ENCODE measurements at places on chromosomes 7 and 10.

DNA sequence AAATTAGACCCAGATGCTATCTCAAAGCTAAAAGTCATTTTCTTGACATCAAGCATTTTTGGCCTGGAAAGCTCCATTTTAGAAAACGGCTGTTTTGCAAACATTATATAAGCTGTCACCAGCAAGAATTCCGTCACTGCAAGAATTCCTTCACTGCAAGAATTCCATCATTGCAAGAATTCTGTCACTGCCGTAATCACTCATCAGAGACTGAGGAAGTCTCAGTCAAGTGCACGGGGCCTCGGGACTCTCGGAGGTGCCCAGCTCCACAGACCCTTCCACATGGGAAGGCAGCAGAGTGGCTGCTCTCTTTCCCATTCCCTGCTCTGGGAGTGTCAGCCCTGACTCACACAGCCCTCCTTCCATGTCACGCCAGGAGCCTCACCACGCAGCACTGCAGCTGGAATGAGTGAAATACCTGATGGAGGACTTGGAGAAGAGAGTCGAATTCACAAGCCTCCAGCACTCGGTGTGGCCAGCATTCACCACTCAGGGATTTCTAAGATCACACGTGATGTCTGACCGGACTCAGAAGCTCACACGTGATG, 168.3 kb downstream of the PTPRN2 start:
- no peak for DNase-seq

DNA sequence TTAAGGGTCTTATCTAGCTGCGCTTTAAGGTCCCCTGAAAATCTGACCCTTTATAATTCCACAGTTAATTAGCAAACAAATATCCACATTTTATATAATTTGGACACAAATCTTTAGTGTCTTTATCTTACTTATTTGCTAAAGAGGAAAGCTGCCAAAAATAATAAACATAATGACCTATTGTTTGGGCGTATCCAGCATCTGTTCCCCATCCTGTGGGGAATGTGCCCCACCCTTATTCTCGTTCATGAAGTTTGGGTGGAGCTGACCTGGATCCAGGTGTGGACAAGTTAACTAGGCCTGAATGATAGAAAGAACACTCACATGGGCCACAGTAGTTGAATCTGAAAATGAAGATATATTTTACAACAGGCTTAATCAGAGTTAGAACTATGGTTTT, 218.3 kb downstream of the CRPPA start:
- no peak for DNase-seq

GRCh38 chr10:126705951-126706565, 35.6 kb upstream of the C10orf90 start:
- DNase-seq = no peak

DNA sequence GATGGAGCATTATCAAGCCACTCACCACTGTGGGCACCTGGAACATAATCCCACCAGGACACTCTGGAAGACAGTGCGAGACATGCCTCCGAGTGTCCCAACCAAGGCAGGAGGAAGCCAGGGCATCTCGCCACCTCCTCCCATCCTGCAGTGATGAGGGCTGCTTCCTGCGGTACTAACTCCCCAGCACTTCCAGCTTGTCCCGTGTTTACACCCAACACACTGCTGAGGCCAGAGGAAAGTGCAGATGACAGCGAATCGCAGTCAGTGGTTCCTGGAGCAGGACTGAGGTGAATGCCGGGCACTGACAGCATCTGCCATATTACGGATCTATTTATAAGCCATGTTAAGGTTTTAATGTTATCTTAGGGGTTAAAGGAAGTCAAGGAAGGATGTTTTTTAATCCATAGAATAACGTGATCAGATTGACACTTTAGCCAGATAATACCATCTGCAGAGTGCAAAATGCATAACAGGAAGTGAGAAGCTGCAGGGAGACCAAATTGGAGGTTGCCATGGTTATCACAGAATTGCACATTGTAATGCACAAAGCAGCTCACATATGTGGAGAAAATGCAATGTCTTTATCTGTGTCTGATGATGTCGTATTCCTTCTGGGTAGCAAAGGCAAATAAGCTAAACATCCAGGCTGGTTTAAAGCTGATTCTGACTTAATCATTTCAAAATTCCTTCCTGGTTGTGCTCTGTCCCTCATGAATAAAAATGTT, 314.1 kb upstream of the C7orf33 start:
- no peak for DNase-seq

GRCh38 chr7:152050547-152050971, 25.1 kb downstream of the GALNT11 start:
- no peak for DNase-seq

- DNase-seq = no peak
Measured at GRCh38 chr10:22711373-22711772, 3.0 kb downstream of the PIP4K2A start.

DNA sequence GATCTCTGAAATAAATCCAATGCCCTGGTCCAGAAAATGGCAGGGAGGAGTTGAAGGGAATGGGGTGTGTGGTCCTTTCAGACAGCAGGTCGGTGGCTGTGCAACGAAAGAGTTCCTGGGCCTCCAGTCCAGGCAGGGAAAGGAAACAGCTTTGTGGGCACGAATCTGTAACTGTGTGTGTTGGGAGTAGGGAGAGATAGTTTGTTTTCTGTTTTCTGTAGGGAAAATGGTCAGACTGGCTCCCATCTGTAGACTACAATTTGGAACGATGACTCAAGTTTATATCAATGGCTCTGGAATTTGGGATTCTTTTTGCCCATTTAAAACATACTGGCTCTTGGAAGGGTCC, 2.6 kb upstream of the HOXA9 start:
- no peak for DNase-seq

DNA sequence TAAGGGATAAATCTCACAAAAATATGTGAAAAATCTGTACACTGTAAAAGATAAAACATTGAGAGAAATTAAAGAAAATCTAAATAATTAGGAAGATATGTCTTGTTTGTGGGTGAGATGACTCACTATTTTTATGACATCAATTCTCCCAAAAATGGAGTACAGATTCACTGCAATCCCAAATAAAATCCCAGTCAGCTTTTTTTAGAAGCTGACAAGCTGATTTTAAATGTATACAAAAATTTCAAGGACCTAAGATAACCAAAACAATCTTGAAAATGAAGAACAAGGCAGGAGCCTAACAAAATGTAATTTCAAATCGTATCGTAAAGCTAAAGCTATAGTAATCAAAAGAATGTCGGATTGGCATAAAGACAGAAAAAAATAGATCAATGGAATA, 458.1 kb downstream of the GRID1 start:
- no peak for DNase-seq

DNA sequence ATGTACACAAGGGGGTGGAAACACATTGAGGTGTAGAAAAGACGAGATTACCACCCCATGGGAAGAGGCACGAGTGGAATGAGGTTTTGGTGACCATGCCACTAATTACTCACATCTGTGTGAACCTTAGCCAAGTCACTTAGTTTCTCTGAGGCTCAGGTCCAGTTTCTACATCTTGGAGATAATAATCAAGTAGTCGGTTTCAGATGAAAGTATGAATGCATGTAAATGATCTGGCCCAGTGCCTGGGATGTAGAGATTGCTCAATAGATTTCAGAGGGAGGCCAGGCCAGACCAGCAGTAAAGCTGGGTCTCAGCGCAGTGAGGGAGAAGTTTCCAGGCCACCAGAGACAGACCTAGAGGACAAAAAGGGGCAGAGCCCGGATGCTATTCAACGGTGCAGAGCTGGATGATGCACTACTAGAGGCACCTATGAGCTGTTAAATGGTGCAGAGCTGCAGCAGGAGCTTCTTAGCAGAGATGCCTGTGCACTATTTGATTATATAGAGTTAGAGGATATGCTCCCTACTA, 725.1 kb downstream of the GRID1 start:
- DNase-seq = no peak

DNA sequence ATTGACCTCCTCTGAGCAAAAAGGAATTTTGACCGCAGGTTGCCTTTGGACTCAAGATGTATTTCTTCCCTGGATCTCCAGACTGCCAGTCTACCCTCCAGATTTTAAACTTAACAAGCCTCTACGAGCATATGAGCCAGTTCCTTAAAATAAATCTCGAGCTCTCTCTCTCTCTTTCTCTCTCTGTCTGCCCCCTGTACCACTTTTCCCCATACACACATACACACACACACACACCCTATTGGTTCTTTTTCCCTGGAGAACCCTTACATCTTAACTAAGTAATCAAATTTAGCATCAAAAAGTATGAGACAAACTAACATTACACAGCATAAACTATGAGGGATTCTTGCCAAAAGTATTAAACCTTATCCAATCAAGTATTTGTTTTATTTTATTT, 11.4 kb downstream of the BCAP29 start:
- DNase-seq = no peak

- DNase-seq = no peak
Measured at GRCh38 chr10:59047957-59048618, 128.4 kb upstream of the PHYHIPL start.

DNA sequence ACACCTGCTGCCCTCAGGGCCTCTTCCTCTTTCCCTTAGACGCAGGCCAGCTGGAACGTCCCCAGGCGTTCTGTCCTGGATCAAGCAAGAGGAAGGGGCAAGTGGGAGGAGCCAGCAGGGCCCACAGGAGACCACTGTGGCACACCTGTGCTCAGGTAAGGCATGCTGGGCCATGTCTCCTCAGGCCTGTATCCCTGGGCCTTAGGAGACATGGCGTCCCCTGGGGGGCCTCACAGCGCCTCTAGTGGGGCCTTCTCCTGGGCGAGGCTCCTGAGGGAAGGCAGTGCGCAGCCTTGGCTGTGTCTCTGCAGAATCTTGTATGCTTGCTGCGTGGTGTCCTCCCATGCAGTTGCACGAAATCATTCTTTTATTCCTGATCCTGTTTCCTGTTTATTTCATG, 31.3 kb downstream of the ZNF783 start:
- DNase-seq = no peak

- DNase-seq = no peak
Measured at GRCh38 chr7:26948617-26949118, 84.3 kb upstream of the SKAP2 start.

GRCh38 chr10:50536617-50537240, 87.0 kb downstream of the SGMS1 start:
- no peak for DNase-seq

DNA sequence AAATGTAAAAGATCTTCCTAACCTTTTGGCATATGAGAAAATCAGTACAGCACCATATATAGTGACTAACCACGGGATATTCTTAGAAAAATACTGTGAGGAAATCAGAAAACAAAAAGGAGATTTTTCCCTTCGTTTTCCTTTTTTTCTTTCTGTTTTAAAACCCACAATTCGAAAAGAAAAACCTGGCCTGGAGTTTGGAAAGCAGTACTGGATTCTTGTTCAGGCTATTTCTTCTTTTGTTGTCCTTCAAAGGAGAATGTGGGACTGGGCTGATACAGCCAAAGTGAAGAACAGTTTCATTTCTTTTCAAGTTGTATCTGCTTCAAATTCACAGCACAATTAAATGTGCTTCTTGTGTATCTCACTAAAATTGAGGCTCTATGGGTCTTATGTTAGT, 156.8 kb upstream of the PHYHIPL start:
- DNase-seq = no peak

- DNase-seq = no peak
Measured at GRCh38 chr10:131159771-131160170, 151.8 kb downstream of the TCERG1L start.

DNA sequence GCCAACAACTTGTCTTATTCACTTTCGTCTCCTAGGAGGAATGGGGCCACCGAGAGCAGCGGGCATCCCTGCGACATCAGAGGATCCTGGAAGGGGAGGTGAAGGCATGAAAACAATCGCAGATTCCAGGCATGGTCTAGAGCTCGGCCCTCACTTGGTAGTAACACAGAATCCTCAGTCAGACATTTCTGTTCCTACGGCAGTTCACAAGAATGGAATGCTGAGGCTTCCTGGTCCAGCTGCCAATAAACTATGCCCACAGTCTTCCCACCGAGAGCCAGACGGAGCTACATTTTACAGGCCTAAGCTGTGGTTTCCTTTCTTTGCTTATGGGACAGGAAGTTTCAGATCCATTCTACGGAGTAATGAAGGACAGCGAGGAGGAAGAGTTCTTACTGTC, 75.8 kb downstream of the OR13A1 start:
- no peak for DNase-seq

DNA sequence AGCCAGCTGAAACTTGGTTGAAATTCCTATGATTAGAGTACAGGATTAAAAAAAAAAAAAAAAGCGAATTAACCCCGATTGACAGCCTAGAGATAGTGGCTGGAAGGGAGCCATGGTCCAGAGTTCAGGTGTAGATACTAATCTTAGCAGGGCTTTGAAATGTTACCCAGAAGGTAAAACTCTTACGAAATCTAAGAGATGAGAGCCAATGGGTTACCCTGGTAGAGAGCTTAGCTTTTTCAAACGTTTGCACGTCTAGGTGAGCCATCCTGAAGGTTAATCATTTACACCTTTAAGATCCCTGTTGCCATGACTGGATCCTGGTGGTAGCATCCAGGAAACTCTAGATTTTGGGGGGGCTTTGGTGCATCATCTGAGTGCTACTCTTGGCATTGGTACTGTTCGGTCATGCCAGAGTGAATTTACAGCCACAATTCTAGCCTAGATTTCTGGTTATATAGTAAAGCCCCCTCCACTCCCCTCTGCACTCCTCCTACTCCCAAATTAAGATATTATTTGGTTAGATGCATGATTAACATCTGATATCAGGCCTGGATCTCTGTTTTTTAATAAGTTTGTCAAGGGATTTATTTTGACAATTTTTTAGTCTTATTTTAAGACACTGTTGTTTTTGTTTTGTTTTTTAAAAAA, 1.2 kb downstream of the AGFG2 start:
- DNase-seq = no peak

DNA sequence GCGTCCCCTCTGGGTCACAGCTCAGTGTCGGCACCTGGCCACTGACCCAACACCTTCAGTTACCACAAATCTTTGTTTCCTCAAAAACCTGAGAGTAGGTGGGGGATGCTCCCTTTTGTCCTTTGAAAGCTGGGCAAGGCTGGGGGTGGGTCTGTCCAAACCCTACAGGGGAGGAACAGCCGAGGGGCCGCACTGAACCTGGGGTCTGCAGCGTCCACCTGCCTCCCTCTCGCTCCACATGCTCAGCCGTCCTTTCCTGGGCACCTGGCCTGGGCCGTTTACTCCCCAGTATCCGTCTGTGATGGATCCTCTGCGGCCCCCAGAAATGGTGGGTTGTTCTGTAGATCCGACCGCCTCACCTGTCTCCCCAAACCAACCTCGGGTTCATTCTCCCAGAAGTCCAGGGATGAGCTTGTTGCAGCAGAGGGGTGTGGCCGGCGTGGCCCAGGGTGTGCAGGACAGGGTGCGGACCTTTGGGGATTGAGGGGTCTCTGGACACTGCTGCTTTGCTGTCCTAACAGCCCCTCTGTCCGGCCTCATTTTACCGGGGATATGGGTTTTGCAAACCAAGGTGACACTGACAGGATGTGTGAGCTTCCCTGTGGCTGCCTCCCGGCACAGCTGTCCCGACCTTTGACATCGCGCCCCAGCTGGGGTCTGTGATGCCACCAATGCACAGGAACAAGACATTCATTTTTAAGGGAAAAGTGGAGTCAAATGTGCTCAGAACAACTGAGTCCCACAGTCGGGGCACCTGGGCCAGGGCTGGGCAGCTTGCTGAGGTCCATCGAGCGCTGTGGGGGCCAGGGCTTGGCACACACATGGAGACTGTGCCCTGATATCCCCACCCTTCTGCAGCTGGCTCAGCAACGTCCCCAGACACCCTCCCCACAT, 115.9 kb downstream of the VIPR2 start:
- DNase-seq = no peak

- DNase-seq = peak; percentile 60
Measured at GRCh38 chr10:7756360-7756992, 31.3 kb downstream of the KIN start.

GRCh38 chr10:30048768-30049517, 10.4 kb downstream of the JCAD start:
- DNase-seq = peak; percentile 66
